AG04450 (cell line): ENCODE measurements at places on chromosomes 7 and 10. TPM values are rescaled to one million over a fixed set of nuclear protein-coding genes. Genes with fewer than 3 reads are reported as not detected.

Gene ANKRD30A
- polyA plus RNA-seq = not detected in 2 replicates

- no peak for DNase-seq
Observed at GRCh38 chr10:71045204-71045809, 156.9 kb upstream of the PCBD1 start.

DNA sequence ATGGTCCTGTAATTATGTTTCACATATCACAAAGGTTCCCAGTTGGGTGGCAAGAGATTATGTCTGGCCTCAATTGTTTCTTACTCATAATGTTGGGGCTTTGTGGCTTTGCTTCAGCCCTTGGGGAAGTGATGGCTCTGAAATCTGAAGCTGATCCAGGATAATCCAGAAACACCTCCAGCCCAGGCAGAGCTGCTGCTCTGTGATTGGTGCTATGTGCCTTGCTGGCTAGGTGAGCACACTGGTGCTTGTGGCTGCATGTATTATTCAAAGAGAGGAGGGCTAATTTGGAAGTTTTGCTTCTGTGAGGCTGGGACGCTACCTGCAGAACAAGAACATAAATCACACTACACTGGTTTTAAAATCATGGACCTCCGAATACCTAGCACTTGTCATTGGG, 346.6 kb upstream of the MGMT start:
- DNase-seq = no peak

GRCh38 chr10:132972149-132972985, 30.0 kb upstream of the CFAP46 start:
- no peak for DNase-seq

DNA sequence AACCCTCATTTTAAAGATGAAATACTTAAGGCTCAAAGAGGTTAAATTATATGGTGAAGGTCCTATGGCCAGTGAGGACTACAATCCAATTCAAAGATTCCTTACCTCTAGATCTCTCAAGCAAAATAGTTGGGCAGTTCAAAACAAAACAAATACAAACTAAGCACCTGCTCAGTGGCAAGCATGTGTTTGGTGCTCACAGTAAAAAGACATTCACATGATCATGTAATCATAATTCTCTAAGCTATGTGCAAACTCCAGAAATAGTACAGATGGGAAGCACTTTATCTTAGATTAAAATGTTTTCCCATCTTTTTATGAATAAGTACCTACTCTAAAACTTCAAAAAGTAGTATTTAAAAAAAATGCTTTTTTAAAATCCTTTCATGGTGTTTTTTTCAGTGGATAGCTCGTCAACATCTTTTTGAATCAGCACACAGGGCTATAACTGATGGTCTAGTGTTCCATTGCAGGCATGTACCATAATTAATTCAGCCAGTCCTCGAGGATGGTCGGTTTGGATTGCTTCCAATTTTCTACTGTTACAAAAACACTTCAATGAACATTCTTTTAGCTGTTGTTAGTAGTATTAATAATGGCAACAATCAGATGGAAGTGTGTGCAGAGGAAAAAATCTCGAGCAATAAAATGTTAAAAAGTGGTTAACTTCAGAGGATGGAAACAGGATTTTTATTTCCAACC, 58.4 kb downstream of the CHCHD3 start:
- no peak for DNase-seq

- no peak for DNase-seq
Observed at GRCh38 chr10:69261184-69261583, 17.1 kb upstream of the HK1 start.

GRCh38 chr7:17787257-17787656, 153.0 kb downstream of the SNX13 start:
- DNase-seq = no peak
